ENCODE measurements at places on chromosomes 2 and 18. TPM values are rescaled to one million over a fixed set of nuclear protein-coding genes. Genes with fewer than 3 reads are reported as not detected.

Gene ESPNL
- not detected for total RNA-seq

Gene IDH1
- total RNA-seq, result 107 TPM

Gene DCC
- total RNA-seq, result not detected

Gene ASAP2
- total RNA-seq, result 79.2 TPM

Gene BOK
- total RNA-seq, result 52.4 TPM

Gene PTPRN
- not detected for total RNA-seq

Gene ATG9A
- total RNA-seq, result 62.2 TPM

Gene PNPT1
- 34.2 TPM for total RNA-seq

Gene CCDC68
- 2.9 TPM for total RNA-seq

Gene RIT2
- not detected for total RNA-seq

Gene PDCD1
- not detected for total RNA-seq

Gene HNMT
- total RNA-seq, result 13.4 TPM

Gene FHOD3
- total RNA-seq, result 0.58 TPM

Gene RAPGEF4
- 8.8 TPM for total RNA-seq
